HS-5 (cell line): ENCODE measurements at places on chromosomes 1 and 21.

- DNase-seq, result no peak
Observed at GRCh38 chr1:13664451-13664850, 35.5 kb upstream of the PRDM2 start.

GRCh38 chr1:2233997-2234761 lies 6.1 kb downstream of the SKI start:
- peak; percentile 65 for DNase-seq

DNA sequence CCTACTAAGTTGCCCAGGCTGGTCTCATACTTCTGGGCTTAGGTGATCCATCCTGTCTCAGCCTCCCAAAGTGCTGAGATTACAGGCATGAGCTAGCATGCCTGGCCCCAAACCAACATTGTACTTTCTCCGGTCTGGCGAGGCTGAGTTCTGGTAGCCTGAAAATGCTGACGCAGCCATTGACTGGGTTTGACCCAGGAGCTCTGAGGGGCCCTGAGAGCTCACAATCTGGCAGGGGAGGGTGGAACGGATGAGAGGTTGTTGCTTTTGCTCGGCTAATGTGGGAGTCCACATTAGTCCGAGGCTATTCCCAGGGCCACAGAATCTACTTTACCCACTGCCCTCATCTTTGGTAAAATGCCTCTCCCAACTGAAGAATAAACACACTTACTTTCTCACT lies 35.1 kb upstream of the PARP1 start:
- no peak for DNase-seq

- no peak for DNase-seq
Observed at GRCh38 chr1:7606096-7606495, 165.0 kb upstream of the VAMP3 start.

DNA sequence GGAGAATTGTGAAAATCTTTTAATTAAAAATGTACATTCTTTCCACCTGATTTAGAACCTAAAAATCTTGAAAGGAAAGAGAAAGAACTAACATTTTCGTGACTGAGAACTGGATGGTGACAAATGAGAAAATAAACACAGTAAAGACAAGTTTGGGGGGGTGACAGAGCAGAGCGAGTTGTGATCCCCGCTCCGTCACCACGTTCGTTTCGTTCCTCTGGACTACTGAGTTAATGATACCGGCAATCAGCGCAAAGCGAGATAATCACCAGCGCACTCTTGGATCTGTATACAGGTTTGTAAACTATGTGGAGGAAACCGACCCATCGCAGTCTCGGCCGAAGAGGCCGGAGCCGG lies 31.2 kb upstream of the CFAP126 start:
- no peak for DNase-seq

DNA sequence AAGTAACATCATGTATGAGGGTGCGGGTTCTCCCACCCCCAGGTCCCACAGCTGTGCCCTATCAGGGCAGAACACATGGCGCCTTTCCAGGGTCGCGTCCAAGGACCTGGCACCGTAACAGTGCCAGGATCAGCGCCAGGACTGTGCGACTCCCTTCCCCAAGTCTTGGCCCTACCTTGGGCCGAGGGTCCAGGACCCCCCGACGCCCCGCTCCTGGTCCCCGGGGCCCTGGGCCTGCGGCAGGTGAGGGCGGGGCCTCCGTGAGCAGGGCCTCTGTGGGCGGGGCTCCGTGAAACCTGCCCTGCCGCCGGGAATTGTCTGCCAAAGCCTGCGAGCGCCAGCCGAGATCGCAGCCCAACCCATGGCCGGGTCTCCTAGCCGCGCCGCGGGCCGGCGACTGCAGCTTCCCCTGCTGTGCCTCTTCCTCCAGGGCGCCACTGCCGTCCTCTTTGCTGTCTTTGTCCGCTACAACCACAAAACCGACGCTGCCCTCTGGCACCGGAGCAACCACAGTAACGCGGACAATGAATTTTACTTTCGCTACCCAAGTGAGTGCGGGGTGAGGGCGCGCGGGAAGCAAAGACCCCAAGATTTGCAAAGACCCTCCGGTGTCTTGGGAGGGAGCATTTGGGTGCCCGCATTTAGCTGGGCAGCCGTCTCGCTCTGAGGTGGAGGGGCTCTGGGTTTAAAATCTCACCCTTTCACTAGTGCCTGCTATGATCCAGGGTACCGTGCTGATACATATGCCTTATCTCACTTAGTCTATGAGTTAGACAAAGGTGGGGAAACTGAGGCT lies at the start of gene RHBG:
TSS of gene RHBG (plus strand) at position 323 of the 796 bp plus-strand sequence. CDS start at position 362, 39 bp downstream.
- no peak for DNase-seq

- DNase-seq, result no peak
Observed at GRCh38 chr1:183323849-183324683, 94.1 kb downstream of the NMNAT2 start.

GRCh38 chr1:168613038-168613451 lies 36.6 kb downstream of the XCL1 start:
- DNase-seq, result no peak

GRCh38 chr1:78292361-78292760 lies 198.4 kb upstream of the PTGFR start:
- peak; percentile 76 for DNase-seq
